ENCODE measurements at places on chromosomes 4 and X.

GRCh38 chrX:44303119-44303518 is 40.4 kb downstream of the EFHC2 start:
- no peak for DNase-seq

GRCh38 chr4:151202851-151203455 is 74.0 kb upstream of the PRSS48 start:
- DNase-seq: no peak

DNA sequence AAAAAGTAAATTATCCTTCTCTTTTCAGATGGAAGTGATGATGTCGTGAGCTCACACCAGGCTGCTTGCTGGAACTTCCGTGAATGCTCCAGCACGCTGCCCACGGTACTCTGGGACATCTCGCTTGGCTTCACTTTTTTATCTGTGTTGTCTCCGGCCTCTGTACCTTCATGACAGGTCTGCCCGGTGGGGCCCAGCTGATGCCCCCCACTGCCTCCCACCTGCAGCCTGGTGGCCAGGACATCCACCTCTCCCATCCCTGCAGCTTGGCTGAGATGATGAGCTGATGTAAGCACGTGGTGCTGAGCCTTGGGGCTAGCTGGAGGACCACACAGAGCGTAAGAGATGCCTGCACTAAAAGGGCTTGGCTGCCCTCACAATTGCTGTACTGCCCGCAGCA is 59.0 kb upstream of the HELT start:
- DNase-seq: no peak

DNA sequence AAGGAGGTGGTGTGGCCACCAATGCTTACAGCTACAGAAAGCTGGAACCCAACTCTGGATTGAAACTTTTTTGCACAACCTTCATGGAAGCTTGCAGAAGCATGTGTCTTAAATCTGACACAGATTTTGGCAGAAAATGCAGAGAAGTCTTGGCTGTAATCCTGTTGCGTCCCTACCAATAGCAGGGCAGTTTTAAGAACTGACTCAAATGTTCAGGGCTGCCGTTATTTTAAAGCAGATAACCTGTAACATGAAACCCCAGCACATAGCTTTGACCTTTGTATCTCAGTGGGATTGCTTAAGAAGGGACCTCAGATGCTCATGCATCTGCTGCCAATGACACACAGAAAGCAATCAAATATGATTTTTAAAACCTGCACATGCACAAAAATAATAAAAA is at the start of gene VEGFD:
VEGFD (minus strand) TSS at position 110 of the 400 bp plus-strand sequence. CDS start 467 bp downstream, outside the sequence.
- DNase-seq: no peak

DNA sequence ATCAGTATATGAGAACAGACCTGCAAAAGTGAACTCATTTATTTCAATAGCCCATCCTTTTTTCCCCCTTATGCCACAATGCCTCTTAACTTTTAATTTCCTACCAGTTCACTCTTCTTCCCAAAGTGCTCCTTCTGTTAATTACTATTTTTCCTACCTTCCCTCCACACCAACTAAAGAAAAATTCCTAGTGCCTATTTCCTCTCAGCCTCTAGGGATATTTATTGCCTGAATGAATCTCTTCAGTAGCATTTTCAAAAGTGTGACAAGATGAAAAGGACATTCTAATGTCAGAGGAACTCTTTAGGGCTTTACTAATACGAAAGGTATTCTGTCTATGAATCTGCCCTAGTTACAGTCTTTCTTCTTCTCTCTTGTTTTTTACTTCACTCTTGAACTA is 181.1 kb upstream of the SPRY1 start:
- no peak for DNase-seq

GRCh38 chr4:6616087-6616995 is 24.1 kb upstream of the MRFAP1 start:
- no peak for DNase-seq

DNA sequence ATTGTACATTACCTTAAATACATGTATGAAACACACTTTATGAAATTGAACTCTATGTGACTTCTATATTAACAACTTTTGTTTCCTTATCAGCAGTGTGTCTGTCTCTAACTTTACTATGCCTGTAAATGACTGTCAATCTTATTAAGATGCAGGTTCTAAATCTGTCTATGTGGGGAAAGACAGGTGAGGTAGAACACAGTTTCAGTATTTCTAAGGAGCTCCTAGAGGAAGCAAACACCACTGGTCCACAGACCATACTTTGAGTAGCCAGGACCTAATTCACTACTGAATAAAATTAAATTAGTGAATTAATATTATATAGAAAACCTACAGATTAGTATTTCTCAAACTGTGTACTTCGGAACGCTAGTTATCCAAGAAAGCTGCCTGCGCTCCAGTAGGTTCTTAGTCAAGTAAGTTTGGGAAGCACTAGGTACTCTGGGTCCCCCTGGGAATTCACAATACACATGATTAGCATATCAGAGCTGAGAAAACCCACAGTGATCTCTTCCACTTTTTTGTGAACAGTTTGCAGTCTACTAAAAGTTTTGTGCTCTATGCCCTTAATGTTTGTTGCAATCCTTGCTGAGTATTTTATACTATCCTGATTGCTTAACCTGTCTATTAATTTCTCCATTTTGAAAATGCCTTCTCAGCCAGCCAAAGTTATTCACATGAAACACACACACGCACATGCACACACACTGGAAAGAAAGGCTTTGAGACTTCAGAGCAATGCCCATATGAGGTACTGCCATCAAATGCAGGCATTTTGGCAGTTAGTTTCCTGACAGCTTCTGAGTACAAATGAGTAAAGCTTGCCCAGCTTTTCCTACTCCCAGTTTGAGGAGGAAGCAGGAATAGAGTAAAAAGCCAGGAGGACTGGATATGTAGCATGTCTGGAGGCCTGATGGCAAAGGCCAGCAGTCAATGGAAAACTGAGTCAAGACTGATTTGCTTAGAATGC is 133.6 kb upstream of the CPEB2 start:
- no peak for DNase-seq

GRCh38 chr4:17368408-17368807 is 143.5 kb downstream of the QDPR start:
- DNase-seq: no peak
